ENCODE measurements at places on chromosomes 11 and 22. TPM values are rescaled to one million over a fixed set of nuclear protein-coding genes. Genes with fewer than 3 reads are reported as not detected.
A peak's percentile ranks its signal among the peaks of the same experiment; 100 is the strongest.

GRCh38 chr11:81253244-81253643 is 1480.4 kb downstream of the FAM181B start:
- DNase-seq = no peak

GRCh38 chr11:112162761-112163546 is 940 bp downstream of the IL18 start:
- DNase-seq = peak; percentile 83

- DNase-seq = no peak
These were observed 37.0 kb downstream of the MUC2 start for GRCh38 chr11:1111545-1112212.

DNA sequence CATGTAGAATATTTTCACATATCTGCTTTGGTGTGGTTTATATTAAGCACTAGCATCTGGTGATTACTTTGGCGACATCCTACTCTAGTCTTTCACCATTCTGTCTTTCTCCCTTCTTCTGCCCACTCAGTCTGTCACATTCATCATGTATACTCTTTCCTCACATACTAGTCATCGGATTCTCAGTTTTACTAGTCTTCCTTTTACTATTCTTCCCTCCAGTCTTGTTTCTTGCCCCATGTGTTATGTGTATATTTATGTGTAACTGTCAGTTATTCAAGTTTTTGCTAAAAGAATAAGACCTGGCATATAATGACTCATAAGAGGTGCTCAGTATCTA is 4.6 kb upstream of the DIXDC1 start:
- no peak for DNase-seq

KLHL35 gene
- total RNA-seq = 1.0 TPM

Measured in bronchial epithelial cell (primary cell).